ENCODE measurements at places on chromosomes 5 and 9. TPM values are rescaled to one million over a fixed set of nuclear protein-coding genes. Genes with fewer than 3 reads are reported as not detected.

DNA sequence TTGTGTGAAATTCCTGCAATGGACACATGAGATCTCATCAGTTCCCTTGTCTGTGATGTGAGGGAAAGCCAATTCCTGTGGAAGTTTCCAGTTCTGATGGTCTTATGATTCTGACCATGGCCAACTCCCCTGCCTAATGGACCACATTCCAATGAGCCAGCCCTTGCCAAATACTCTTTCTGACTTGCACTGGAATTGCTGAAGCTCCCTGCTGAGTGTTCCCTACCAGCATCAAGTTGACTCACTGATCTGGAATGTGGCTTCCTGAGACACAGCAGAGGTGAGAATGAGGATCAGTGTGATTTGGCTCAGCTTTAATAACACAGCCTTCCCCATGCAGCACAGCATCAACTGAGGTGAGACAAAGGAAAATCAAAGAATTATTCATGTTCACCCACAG is 427.8 kb downstream of the KDM4C start:
- no peaks in the 10 kb centered on the region for H3K36me3 ChIP-seq
- DNase-seq = no peak
- H3K4me3 ChIP-seq = no peak overlapping the region
- H3K27me3 ChIP-seq = no peaks in the 10 kb centered on the region
- H3K27ac ChIP-seq = no peak overlapping the region

DNA sequence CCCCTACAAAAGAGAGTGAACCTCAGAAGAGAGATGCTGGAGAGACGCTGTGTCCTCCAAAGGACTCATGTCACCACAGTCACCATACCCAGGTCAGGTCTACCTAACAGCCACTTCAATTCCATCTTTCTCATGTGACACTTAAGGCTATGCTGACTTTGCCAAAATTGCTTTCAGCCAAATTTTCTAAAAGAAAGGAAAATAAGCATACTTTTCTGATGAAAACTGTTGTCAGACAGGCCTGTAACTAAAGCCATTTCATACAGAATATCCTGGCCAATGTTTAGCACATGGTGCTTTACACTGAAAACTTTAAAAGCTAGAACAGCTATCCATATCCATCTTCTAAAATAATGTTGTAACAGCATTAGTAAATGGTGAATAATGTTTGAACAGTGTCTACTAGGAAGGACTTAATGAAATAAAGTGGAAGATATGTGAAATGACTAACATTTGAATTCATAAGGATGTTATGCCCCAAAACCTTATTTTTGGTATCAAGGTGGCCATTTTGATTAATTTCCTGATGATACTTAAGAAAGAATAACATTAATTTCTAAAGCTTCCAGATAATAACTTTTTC is 97.2 kb downstream of the NFIB start:
- H3K36me3 ChIP-seq = no peaks in the 10 kb centered on the region
- H3K27ac ChIP-seq = no peak overlapping the region
- peaks cover 5% of the 10 kb centered on the region for H3K4me1 ChIP-seq
- DNase-seq = no peak
- H3K27me3 ChIP-seq = no peaks in the 10 kb centered on the region

DNA sequence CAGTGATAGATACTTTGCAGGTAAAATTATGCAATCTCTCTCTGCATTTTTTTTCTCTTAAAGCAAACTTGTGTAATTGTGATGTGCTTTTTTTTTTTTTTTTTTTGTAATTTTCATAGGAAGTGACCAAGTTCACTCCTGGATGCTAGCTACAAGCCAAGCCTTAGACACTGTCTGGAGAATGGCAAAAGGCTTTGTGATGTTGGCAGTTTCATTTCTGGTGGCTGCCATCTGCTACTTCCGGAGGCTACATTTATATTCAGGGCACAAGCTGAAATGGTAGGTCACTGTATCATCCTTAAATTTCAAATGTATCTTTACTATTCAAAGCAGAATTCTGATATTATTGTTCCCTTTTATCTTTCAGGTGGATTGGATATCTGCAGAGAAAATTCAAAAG is 19.3 kb downstream of the OTULINL start:
- H3K27ac ChIP-seq = no peak overlapping the region
- H3K36me3 ChIP-seq = peaks cover 7% of the 10 kb centered on the region
- no peaks in the 10 kb centered on the region for H3K4me1 ChIP-seq
- H3K4me3 ChIP-seq = no peak overlapping the region
- no peaks in the 10 kb centered on the region for H3K27me3 ChIP-seq

CCDC112 gene
- 4.2 TPM for polyA plus RNA-seq

- H3K27ac ChIP-seq = no peak overlapping the region
- H3K4me3 ChIP-seq = no peak overlapping the region
- no peaks in the 10 kb centered on the region for H3K36me3 ChIP-seq
- H3K27me3 ChIP-seq = no peaks in the 10 kb centered on the region
Measured at GRCh38 chr9:137075275-137075775, 2.0 kb upstream of the UAP1L1 start.

DNA sequence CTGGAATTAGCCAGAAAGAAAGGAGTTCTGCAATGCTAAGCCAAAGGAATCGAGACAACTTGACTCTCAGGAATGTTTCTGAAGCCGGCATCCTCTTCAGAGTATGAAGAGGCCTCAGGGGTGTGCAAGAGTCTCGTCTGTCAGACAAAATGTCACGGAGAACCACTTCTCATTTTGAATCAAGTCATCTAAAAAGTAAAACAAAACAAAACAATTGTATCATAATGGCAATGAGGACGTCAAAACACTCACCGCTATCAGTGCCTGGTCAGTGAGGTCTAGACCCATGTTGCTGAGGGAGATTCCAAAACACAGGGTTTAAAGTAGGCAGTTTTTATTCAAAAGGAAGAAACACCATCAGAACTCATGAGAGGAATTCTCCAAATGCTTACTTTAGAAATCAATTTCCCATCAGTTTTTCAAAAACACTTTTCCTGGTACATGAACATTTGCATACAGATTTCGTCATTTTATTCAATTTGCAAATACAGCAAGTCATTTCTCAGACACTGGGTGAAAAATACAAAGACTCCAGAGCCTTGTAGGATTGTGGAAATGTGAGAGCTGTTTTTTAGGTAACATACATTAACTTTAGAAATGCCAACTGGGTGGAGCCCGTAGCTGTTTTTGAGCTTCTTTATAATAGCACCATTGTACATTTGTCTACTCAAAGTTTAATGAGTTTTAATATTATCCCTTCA is 89.5 kb upstream of the MAP3K1 start:
- H3K27me3 ChIP-seq = no peaks in the 10 kb centered on the region
- H3K36me3 ChIP-seq = no peaks in the 10 kb centered on the region
- no peak overlapping the region for H3K27ac ChIP-seq
- H3K4me3 ChIP-seq = no peak overlapping the region
- no peaks in the 10 kb centered on the region for H3K4me1 ChIP-seq

GRCh38 chr5:134543820-134544614 is 18.5 kb downstream of the JADE2 start:
- DNase-seq = no peak
- H3K4me1 ChIP-seq = peaks cover 12% of the 10 kb centered on the region
- no peak overlapping the region for H3K27ac ChIP-seq
- no peak overlapping the region for H3K4me3 ChIP-seq
- H3K27me3 ChIP-seq = no peaks in the 10 kb centered on the region

DNA sequence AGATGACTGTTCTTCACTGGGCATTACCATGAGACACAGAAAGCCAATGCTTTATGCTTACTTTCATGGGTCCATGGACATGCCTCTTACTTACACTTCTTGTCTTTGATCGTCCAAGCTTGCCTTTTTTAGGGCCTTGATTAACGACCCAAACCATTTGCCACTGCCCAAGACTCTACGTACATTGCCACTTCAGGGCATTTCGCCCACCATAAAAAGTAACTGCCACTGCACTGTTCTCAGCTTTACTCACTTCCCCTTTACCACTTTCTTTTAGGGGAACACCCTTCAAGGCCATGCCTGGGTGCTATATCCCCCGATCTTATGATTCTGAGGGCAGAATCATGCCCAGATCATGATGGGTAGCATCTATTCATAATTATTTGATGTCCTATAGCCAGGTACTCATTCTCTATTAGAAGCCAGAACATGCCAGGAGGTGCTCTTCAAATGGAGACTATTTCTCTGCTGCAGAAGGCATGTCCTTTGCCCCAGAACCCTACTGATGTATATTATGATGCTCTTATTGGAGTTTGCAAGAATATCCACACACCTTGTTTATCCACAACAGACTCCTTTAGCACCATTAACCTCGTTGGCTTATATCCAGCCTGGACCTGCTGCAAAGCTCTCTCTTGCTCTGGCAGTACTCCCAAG is 64.1 kb upstream of the RAD23B start:
- H3K4me3 ChIP-seq = no peak overlapping the region
- H3K27ac ChIP-seq = no peak overlapping the region
- H3K27me3 ChIP-seq = no peaks in the 10 kb centered on the region
- no peaks in the 10 kb centered on the region for H3K36me3 ChIP-seq

CTXN3 gene
- polyA plus RNA-seq = not detected

- H3K27ac ChIP-seq = peak overlapping the region; percentile 94
- H3K4me1 ChIP-seq = no peaks in the 10 kb centered on the region
- peak overlapping the region; percentile 80 for H3K4me3 ChIP-seq
- DNase-seq = no peak
Measured at GRCh38 chr9:104748359-104749031, 1.0 kb downstream of the NIPSNAP3A start.

DNA sequence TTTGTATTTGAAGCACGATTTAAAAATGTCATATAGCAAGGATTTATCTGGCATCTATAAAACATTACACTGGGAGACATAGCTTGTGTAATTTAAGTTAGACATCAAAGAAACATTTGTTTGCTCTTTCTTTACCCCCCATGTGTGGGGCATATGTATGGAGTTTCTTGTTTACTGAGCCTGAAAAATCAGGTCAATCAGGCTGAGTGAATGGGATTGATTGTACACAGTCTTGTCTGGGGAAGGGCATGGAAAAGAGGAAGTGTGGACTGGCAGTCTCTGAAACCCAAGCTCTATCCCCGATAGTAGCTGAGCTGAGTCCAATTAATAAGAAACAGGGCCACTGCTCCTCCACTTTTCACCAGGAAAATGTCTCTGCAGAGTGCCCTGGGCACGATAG is 49.4 kb downstream of the SLC46A2 start:
- DNase-seq = no peak
- no peak overlapping the region for H3K27ac ChIP-seq
- no peak overlapping the region for H3K4me3 ChIP-seq
- no peaks in the 10 kb centered on the region for H3K27me3 ChIP-seq
- H3K4me1 ChIP-seq = peaks cover 10% of the 10 kb centered on the region

DNA sequence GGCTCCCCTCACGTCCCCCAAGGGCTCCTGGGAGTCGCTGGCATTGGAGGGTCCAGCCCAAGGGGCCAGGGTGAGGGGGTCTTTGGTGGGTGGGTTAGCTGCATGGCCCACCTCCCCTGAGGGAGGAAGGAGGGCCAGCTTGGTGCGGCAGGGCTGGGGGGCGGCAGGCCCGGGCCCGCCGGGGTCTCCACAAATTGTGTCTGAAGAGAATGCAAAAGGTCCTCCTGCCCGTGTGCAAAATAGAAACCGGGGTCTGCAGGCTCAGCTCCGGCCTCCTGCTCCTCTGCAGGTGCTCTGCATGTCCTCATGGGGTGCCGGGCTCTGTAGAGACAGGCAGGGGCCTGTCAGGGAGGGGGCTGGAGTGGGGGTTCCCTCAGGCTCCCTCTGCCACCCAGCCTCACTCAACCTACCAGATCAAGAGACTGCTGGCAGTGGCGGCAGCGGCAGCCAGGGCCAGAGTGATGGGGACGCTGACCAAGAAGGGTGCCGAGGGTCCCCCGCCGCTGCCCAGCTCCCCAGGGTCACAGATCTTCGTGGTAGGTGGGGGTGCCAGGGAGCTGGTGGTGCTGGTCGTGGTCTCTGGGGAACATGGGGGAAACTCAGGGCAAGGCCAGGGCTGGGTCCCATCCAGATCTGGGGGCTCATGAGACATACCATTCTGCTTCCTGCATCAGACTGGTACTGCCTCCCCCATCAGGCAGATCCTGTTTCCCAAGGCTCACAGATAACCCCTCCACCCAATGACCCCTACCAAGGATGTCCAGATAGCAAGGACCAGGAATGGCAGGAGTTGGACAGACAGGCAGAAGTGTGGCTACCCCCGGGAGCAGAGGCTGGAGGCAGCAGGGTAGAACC is 29.2 kb upstream of the ENHO start:
- no peaks in the 10 kb centered on the region for H3K4me1 ChIP-seq
- H3K4me3 ChIP-seq = no peak overlapping the region
- no peak overlapping the region for H3K27ac ChIP-seq
- no peak for DNase-seq
- no peaks in the 10 kb centered on the region for H3K36me3 ChIP-seq

CATSPER3 gene
- polyA plus RNA-seq = 1.4 TPM

GRCh38 chr9:133349965-133350616 is 2.1 kb downstream of the RPL7A start:
- peaks cover 9% of the 10 kb centered on the region for H3K4me1 ChIP-seq
- no peak overlapping the region for H3K4me3 ChIP-seq
- no peak overlapping the region for H3K27ac ChIP-seq
- peaks cover 19% of the 10 kb centered on the region for H3K36me3 ChIP-seq
- DNase-seq = no peak

GRCh38 chr5:118007262-118007661 is 981.1 kb downstream of the DTWD2 start:
- H3K36me3 ChIP-seq = no peaks in the 10 kb centered on the region
- no peaks in the 10 kb centered on the region for H3K4me1 ChIP-seq
- H3K27ac ChIP-seq = no peak overlapping the region
- DNase-seq = no peak
- no peaks in the 10 kb centered on the region for H3K27me3 ChIP-seq

DNA sequence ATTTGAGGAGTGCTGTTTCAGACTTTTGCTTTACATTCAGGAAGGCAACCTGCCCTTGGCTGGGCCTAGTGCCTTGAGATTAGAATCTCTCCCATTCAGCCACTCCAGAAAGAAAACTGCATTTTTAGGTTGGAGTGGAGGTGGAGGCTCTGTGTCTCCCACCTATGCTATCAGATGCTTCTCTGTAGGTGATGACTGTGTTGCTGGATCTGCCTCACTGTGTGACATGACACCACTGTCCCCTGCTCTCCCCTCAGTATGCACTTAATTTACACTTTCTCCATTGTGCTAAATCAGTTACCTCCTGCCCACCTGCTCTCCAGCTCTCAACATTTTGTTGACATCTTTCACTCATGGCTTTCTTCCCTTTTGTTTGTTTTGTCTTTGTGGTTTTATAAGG is 265.8 kb downstream of the TENT4A start:
- no peak for DNase-seq
- no peaks in the 10 kb centered on the region for H3K4me1 ChIP-seq
- no peak overlapping the region for H3K27ac ChIP-seq
- no peaks in the 10 kb centered on the region for H3K27me3 ChIP-seq
- H3K36me3 ChIP-seq = no peaks in the 10 kb centered on the region

DNA sequence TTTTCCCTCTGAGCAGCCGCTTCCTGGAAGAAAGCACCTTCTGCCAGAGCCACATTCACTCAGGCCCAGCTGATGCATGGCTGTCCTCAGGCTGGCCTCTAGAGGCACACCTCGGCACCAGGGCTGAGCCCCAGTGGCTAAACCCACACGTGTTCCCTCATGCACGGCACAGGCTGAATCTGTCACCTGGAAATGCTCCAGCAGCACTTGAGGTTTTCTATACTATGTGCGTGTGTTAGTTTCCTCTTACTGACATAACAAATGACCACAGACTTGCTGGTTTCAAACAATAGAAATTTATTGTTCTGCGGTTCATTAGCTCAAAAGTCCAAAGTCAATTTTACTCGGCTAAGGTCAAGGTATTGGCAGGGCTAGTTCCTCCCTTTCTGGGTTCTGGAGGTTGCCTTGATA is 141.4 kb downstream of the LRRC70 start:
- DNase-seq = peak; percentile 54
- H3K36me3 ChIP-seq = no peaks in the 10 kb centered on the region
- H3K4me3 ChIP-seq = no peak overlapping the region
- no peak overlapping the region for H3K27ac ChIP-seq
- H3K4me1 ChIP-seq = no peaks in the 10 kb centered on the region

OGN gene
- 59.2 TPM for polyA plus RNA-seq

GRCh38 chr5:88602584-88602983 is 280.4 kb downstream of the MEF2C start:
- no peaks in the 10 kb centered on the region for H3K4me1 ChIP-seq
- H3K27ac ChIP-seq = no peak overlapping the region
- DNase-seq = no peak
- no peaks in the 10 kb centered on the region for H3K36me3 ChIP-seq
- no peak overlapping the region for H3K4me3 ChIP-seq

All from small intestine (tissue), 16 donors.